ENCODE measurements at places on chromosomes 1 and 21.
A peak's percentile ranks its signal among the peaks of the same experiment; 100 is the strongest.

- peak; percentile 94 for DNase-seq
Measured at GRCh38 chr1:1630191-1630964, 1.6 kb upstream of the MMP23B start.

DNA sequence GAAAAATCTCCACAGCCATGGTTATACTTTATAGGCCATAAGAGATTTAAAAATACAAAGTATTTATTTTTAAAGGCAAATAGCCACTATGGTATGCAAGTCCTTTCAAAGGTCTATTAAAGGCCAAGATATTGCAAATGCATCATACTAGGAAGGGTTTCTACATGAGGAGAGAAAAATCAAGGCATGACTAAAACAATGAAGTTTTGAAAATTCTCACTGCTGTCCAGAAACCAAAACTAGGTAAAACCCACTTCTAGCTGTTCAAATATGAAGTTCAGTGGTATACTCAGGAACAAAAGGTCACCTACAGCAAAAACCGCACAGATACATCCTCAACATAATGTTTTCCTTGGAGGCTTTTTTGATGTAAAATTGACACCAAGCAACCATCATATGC, 75.0 kb downstream of the EPS15 start:
- no peak for DNase-seq

GRCh38 chr1:62728963-62729362, 40.8 kb upstream of the DOCK7 start:
- DNase-seq, result no peak

- no peak for DNase-seq
Measured at GRCh38 chr1:222641269-222641948, 23.5 kb downstream of the MIA3 start.

DNA sequence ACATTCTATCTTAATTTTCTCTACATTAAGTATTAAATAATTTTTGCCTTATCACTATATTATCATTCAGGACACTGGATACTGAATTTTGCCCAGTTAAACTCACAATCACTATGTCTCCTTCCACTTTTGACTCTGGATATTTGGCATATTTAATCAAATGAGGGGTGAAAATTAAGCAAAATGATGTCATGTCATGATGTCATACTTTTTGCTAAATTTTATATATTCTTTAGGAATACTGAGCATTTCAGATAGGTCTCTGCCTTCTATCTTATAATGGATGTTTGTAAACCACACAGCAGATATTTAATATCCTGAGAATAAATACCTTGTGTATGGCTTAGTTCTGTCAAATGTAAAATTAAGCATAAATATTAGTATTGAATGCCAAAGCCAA, 79.5 kb upstream of the HIVEP3 start:
- DNase-seq, result no peak

GRCh38 chr1:183814121-183814681, 9.3 kb downstream of the RGL1 start:
- DNase-seq, result no peak

- DNase-seq, result no peak
Measured at GRCh38 chr1:163047951-163048659, 21.1 kb upstream of the RGS4 start.

GRCh38 chr1:82893712-82894470, 1093.2 kb downstream of the ADGRL2 start:
- no peak for DNase-seq

GRCh38 chr1:210200124-210200736, 32.4 kb upstream of the SERTAD4 start:
- no peak for DNase-seq

DNA sequence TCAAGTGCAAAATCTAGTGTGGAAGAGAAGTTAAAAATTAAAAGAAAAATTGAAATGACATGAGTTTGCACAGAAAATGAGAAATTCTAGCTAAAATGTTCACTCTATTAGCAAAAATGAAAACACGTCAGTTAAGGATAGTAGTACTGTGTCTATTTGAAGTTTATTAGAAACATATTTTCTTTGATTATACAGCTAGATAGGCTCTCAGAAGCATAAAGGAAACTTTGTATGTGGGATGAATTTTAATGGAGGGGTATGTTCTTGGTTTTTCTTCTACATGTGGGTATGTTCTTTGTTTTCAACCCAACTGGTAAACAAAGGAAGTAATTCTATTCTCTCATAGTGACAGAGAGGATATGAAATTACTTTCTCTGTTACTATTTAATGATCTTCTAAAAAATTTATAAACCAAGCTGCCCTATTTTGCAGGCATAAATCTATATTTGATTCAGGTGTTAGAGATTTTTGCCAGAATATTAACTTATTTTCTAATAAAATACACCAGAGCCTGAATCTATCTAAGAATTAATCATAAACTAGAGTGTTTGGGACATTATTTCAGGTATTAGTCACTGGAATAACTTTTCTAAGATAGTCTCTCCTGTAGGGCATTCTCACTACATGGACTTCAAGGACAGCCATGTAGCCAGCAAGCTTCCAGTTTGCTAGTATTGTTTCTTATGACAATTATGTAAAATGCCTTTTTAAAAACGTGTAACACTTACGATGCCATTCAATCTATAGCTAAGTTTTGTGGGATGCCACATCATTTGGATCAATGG, 15.8 kb downstream of the GPSM2 start:
- no peak for DNase-seq

DNA sequence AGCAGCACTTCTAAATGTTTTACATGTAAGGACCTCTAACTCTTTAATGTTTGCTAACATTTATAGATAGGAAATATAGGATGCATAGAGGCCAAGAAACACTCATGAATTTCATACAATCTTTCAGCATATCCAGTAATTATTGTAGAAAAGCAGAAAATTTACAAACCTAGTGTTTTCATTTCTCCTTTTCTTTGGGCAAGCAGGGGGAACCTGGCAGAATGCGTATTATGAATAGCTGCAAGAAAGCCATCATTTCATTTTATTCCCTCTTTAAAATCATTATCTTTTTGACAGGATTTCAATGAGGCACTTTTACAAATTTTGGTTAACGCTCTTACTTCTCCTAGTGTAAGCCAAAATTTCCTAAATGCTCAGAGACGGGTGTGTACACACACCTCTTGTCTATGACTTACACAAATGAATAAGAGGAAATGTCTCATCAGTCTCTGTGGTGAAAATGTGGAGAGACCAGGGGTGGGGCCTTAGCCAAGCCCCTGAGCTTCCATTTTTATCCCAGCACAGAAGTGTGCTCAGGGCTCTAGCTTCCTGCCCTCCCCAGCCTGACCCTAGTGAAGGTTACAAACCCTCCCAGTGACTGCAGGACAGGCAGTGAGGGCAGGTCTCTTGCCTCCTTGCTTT, 91.6 kb downstream of the LRRC8C start:
- no peak for DNase-seq

- DNase-seq, result no peak
Measured at GRCh38 chr1:181525104-181525721, 41.9 kb downstream of the CACNA1E start.

DNA sequence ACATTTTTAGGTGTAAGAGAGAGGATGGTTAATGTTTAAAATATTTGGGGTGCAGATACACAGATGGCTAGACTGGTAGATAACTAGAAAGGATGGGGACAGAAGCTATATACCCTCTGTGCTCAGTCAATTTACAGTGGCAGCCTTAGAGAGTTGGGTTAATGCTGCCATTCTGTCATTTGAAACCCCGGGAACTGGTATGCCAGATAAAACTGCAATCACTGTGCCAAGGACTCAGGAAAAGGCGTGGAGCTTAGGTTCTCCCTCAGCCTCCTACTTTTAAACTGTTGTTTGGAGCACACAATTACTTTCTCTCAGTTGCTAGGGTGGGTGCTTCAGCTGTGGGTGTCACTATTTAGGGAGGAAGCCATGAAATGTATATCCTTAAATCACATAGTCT, 90.0 kb upstream of the HNRNPU start:
- DNase-seq, result no peak

- DNase-seq, result no peak
Measured at GRCh38 chr1:209688746-209689234, 13.6 kb downstream of the G0S2 start.

GRCh38 chr1:190452272-190452848, 25.3 kb downstream of the BRINP3 start:
- no peak for DNase-seq

- no peak for DNase-seq
Measured at GRCh38 chr1:243394601-243395464, 139.0 kb downstream of the SDCCAG8 start.

GRCh38 chr1:161799792-161800191, 33.7 kb downstream of the ATF6 start:
- no peak for DNase-seq

DNA sequence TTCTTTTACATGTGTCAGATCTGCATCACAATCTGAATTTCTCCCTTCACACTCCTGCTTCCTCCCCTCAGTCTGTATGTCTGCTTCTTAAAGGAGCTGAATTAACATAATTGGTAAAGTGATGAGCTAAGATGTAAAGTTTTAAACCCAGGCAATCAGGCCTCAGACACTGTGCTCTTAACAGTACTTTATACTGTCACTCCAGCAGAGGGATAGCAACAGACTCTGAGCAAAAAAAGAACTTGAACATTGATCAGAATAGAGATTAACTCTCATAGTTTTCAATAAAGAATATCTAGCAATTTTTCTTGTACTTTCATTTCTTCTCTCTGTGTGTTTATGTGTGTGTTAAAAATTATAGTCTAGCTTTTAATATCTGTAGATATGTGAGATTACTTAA, 110.3 kb downstream of the DUSP10 start:
- no peak for DNase-seq

DNA sequence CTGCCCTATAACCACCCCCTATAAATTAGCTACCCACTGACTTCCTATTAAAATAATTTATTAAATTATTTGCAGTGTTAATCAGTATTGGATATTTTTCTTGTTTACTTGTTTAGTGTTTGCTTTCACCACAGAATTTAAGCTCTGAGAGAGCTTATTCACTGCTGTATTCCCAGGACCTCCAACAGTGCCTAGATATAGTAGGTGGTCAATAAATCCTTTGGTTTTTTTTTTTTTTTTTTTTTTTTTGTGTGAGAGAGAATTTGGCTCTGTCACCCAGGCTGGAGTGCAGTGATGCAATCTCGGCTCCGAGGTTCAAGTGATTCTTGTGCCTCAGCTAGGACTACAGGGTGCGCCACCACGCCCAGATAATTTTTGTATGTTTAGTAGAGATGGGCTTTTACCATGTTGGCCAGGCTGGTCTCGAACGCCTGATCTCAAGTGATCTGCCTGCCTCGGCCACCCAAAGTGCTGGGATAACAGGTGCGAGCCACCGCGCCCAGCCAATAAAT, 1.1 kb upstream of the OSBPL9 start:
- DNase-seq, result no peak

- no peak for DNase-seq
Measured at GRCh38 chr1:85952460-85952859, 204.1 kb downstream of the COL24A1 start.

Data from right forelimb (tissue), 1 donor.